ENCODE measurements at places on chromosomes 7 and 10.

DNA sequence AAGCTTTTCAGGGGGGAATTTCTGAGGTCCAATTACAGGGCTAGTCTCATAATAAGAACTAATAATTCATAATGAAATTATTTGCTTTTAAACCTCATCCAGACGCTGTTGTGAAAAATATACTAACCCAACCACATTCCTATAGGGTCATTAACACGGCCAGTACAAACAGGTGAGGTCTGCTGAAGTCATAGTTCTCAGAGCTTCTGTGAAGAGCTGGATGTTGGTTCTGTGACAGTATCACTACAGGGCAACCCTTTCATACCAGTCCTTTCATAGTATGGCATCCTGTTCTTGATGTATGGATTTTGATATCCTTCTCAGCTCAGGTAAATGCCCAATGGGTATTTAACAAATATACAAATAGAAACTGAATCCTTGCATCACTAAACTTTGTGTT is 62.3 kb upstream of the FAM133B start:
- no peak for DNase-seq

- DNase-seq = no peak
Measured at GRCh38 chr10:53357587-53357986, 585.0 kb upstream of the MBL2 start.

DNA sequence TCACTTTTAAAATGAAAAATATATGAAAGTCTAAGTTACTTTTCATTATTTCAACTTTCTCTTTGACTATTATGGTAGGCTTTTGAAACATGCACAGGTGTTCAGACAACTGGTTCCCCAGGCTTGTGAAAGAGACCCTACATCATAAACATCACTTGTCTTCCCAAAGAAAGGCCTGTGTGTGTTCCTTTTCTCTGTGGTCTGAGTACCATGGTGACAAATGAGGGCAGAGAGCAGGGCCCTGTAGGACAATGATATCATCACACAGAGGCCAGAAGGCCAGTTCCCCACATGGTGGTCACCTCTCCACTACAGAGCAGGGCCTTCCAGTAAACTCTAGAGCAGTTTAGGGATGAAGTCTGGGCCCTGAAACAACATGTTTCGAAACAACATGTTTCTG is 288.8 kb downstream of the USP6NL start:
- no peak for DNase-seq

DNA sequence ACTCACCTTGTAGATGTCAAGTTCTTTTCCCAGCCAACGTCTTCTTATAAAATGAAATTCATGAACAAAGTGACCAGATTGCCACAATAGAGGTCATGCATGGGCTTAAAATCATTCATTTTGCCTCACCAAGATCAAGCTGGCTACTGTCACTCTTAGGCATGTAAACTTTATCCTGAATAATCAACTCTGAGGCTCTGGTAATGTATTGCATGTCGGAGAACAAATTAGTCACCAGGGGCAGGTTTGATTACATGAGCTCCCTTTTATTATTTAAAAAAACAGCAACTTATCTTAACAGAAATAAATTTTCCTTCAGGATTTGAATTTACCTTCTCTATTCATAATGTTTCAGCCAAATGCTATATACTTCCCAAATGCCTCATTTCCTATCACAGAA is 112.9 kb upstream of the SP4 start:
- no peak for DNase-seq

- no peak for DNase-seq
Measured at GRCh38 chr7:92882760-92883159, 46.4 kb upstream of the CDK6 start.

DNA sequence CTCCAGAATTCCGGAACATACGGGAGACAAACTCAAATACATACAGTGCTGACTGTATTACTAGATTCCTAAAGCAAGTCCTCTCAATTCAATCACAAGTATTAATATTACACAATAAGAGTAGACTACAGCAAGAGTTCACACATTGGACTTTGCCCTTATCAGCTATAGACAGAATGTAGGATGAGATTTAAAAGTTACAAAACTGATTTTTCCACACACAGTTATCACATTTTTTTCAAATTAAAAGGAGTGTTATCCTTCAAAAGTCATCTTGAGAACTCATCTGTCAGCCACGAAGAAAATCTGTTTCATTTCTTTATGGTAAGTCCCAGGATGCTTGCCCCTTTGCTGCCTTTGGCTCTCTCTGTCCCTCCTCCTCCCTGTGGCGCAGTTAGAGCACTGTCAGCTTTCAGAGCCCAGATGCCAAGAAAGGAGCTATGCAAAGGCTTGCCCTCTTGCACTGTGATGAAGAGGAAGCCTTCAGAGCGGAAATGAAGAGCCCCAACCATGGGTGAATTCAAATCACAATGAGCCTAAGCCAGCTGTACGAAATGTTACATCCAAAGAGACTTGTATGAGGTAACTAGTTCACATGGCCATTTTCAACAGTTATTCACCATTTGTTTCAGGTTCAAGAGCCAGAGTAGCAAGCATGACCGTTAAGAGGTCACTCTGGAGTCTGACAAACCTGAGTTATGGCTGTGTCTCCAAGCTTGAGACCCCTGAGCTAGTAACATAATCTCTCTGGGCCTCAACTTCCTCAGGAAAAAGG is 10.7 kb downstream of the NCOA4 start:
- no peak for DNase-seq

GRCh38 chr7:42964849-42965805 is 33.0 kb downstream of the MRPL32 start:
- no peak for DNase-seq

DNA sequence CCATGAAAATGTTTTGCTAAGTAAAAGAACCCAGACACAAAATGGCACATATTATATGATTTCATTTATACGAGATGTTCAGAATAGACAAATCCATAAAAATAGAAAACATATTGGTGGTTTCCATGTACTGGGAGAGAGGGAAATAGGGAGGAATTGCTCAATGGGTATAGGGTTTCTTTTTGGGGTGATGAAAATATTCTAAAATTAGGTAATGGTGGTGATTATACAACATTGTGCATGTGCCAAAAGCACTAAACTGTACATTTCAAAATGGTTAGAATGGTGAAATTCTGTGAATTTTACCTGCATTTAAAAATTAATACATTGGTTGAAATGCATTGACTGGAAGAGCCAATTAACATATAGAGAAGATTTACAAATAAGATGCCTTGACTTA is 613.9 kb downstream of the TNS3 start:
- no peak for DNase-seq

DNA sequence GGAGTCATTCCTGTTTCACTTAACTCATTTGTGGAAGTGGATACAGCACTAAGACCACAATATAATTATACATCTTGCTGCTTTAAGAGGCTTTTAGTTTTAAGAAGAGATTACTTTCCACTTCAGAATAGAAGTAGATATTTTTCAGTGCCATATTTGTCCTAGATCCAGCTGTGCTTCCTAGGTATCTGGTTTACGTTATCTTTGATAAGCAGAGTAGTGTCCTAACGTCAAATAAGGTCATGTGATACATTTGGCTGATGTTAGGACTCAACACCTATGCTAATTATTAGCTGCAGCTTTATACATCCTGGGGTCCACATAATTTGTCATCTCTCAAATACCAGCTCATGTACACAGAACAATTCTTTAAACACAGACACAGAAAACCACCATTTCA is 196.2 kb upstream of the SMIM30 start:
- DNase-seq = no peak

- DNase-seq = no peak
Measured at GRCh38 chr7:139695588-139695987, 82.2 kb downstream of the HIPK2 start.

- DNase-seq = no peak
Measured at GRCh38 chr10:72615970-72616369, 9.9 kb downstream of the MICU1 start.

DNA sequence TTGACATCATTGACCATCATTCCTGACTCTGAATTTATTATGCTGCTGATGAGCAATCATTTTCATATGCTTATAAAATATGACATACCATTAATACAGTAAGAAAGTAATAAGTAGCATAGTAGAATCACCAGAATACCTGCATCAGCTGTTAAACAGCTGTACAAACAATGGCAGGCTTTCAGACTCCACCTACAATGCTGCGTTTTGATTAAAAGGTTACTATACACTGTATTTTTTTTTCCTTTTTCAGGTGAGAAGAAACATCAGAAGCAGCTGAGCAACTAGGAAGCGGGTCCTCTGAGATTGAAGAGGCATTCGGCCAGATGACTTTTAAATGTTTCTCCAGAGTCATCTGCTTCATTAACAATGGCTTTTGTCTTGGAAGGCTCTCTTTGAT is 7.1 kb downstream of the ASNS start:
- DNase-seq = no peak

DNA sequence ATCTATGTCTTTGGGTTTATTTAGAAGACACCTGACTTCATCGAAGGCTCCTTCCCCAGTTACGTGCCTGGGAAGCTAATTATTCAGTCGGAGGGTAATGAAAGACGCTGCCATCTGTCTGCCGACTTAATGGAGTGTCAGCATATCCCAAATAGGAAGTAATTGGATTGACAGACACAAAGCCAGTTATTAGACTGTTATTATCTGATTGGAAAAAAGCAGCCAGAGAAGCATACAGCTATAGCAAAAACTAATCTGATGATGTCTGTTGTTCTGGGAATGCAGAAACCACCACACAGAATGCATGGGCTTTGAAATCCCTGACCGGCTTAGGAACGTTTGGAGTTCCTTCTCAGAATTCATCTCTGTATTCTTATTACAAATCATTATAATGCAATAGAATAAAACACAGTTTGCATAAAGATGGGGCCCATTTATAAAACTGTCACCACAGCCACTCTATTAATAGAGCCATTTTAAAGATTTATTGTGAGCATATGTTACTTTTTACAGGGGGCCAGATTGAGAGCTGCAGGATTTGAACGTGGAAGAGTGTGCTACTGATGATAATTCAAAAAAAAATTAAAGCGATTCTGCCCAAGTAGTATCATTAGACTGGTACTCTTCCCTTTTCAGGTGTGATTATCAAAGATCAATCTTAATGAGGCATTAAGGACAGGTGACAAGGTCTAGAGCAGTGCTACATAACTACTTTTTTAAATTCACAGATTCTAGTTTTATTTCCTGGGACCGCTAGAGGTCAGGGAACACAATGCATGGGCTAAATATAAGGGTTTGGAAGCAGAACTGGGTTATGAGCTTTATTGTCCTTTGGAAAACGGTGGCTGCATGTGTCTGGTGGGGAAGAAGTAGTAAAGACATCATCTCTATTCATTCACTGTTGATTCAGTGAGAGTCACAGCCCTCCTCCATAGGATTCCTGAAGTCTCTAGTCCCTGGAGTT is 330.1 kb upstream of the LRGUK start:
- DNase-seq = no peak

GRCh38 chr10:4639960-4640359 is 186.0 kb upstream of the AKR1E2 start:
- no peak for DNase-seq

- DNase-seq = no peak
Measured at GRCh38 chr7:120920591-120921274, 29.8 kb upstream of the ING3 start.

DNA sequence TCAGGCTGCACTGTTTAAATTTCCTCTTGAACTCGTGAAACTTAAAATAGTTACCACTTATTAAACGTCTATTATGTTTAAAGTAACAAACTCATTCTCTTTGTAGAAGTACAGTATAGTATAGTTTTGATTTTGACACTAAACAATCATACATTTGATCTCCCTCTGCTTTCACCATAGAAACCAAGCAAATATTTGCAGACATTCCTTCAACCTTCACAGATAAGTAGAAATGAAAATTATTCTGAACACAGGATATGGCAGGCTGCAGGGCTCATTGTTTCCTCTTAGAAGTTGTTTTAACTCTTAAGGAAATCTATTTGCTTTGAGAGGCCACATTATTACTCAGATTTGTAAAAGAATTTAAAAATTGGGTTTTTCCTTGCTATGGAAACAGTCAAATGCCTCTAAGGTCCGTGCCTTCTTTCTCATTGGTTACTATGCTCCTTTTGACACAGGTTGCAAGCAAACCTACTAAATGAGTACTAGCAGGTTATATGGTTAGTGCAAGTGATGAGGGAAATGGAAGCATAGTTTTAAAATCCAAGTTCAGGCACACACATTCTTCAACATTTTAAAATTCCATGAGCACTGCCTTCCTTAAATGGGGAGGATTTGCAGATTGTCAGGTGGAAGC is 92.8 kb upstream of the FAM133B start:
- no peak for DNase-seq

DNA sequence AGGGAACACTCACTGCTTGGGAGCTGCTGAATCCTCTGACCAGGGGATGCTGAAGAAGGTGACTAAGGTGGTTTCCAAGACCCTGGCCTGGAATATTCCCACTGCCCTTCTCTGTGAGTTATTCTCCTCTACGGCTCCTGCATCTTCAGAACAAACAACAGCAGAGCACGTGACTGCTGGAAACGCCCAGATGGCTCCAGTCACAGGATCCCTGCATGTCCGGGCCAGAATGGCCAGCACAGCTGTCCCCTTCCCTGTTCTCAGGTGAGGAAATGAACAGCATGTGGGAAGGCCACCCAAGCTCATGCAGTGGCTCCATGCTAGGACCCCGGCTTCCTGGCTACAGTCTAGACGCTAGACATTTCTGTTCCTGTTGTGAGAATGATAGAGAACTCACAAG is 43.1 kb downstream of the GHRHR start:
- no peak for DNase-seq

GRCh38 chr10:22736134-22736533 is 21.8 kb upstream of the PIP4K2A start:
- DNase-seq = no peak

- no peak for DNase-seq
Measured at GRCh38 chr7:37196676-37197075, 252.0 kb downstream of the ELMO1 start.
